ENCODE measurements at places on chromosomes 5 and 9. TPM values are rescaled to one million over a fixed set of nuclear protein-coding genes. Genes with fewer than 3 reads are reported as not detected.
A peak's percentile ranks its signal among the peaks of the same experiment; 100 is the strongest.

GRCh38 chr9:76092572-76092971 is 202.1 kb downstream of the PCSK5 start:
- no peak for DNase-seq
- no peaks in the 10 kb centered on the region for H3K36me3 ChIP-seq
- H3K4me3 ChIP-seq = no peak overlapping the region
- H3K27ac ChIP-seq = no peak overlapping the region
- peaks cover 1% of the 10 kb centered on the region for H3K4me1 ChIP-seq

DNA sequence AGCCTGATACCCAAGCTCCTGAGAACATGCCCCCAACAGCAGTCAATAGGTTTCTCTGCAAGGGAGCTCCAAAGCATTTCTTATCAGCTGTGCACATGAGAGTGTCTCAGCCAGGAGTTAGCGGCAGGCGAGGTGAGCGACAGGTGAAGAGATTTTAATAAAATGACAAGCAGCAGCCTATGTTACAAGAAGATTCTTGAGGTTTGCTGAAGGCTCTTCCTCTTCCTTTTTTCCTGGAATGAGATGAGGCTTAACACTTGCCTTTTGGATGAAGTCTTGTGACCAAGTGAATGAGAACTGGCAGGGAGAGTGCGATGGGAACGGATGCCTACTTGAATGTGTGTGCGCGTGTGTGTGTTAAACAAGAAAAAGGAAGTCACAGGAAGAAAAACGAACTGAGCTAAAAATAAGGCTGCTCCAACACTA is 76.1 kb downstream of the SHB start:
- H3K27me3 ChIP-seq = no peaks in the 10 kb centered on the region
- no peak for DNase-seq
- H3K36me3 ChIP-seq = peaks cover 2% of the 10 kb centered on the region
- no peak overlapping the region for H3K4me3 ChIP-seq
- no peak overlapping the region for H3K27ac ChIP-seq

IFNK gene
- not detected for total RNA-seq

GRCh38 chr5:36712706-36713105 is 106.3 kb downstream of the SLC1A3 start:
- H3K4me1 ChIP-seq = no peaks in the 10 kb centered on the region
- no peak overlapping the region for H3K27ac ChIP-seq

DNA sequence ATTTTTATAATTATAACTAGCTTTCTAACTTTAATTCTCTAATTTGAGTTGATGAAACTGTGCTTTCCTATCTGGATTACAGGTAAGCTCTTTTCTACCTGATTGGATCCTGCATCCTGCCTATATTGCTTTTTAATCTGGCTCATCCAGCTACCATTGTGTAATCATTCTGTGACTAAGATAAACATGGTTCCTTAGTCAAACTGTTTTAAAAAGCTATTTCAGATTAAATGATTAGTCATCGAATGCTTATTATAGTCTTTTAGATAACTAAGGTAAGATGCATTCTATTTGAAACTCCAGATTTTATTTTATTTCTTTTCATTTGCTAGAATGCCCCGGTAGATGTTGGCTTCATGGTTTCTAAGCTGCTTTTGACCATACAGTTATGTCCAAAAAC is 50.7 kb downstream of the ICE1 start:
- H3K27ac ChIP-seq = no peak overlapping the region
- no peaks in the 10 kb centered on the region for H3K4me1 ChIP-seq
- H3K36me3 ChIP-seq = peaks cover 26% of the 10 kb centered on the region
- no peak overlapping the region for H3K4me3 ChIP-seq

DNA sequence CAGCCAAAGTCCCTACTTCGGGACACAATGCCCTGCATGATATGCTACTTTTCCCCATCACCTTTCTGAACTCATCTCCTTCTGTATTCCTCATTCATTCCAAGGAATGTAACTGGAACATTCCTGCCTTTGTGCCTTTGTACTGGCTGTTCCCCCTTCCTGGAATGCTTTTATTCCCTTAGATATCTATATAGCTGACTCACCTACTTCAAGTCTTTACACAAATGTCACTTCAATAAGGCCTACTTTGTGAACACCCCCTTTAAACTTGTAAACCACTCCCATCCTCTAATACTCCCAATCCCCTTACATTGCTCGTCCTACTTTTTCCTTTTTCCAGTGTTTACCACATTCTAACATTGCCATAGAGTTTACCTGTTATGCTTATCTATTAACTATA is 2.4 kb downstream of the NOL6 start:
- no peak overlapping the region for H3K4me3 ChIP-seq
- H3K36me3 ChIP-seq = peaks cover 12% of the 10 kb centered on the region
- no peaks in the 10 kb centered on the region for H3K27me3 ChIP-seq

C5 gene
- 47.1 TPM for total RNA-seq

NMUR2 gene
- total RNA-seq = not detected

BTNL8 gene
- not detected for total RNA-seq

DNA sequence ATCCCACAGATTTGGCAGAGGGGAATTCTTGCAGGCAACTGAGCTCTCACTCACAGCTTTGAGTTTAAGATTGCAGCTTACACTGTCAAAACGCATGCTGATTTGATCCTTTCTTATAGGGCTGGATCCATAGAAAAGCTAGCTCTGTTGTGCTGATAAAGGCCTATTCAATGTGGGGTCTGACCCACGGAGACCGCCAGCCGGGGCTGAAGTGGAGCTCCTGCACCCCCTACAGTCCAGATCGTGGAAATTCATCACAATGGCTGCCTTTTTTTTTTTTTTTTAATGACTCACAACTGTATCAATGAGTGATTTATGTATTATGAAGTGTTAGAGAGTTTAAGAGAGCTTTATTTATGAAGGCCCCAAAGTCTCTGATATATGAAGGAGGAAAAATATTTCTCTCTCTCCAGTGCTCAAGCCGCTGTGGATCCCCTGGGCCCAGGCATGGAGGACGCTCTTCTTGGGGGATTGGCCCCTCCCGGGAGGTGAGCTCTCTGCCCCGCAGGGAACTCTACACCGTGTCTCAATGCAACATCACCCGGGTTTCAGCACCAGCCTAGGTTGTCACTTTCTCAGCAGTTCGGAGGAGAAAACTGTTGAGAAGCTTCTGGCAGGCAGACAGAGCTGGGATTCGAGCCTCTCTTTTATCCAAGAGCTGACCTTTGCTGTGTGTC is 700.2 kb downstream of the IRX1 start:
- peaks cover 57% of the 10 kb centered on the region for H3K27me3 ChIP-seq
- H3K4me1 ChIP-seq = no peaks in the 10 kb centered on the region
- no peak overlapping the region for H3K4me3 ChIP-seq
- no peaks in the 10 kb centered on the region for H3K36me3 ChIP-seq
- peak; percentile 50 for DNase-seq

- H3K36me3 ChIP-seq = peaks cover 33% of the 10 kb centered on the region
- H3K4me1 ChIP-seq = peaks cover 22% of the 10 kb centered on the region
- no peak overlapping the region for H3K27ac ChIP-seq
- no peak overlapping the region for H3K4me3 ChIP-seq
- no peak for DNase-seq
Measured at GRCh38 chr5:87393331-87393730, 19.4 kb downstream of the CCNH start.

RNF130 gene
- total RNA-seq = 73.8 TPM

AK3 gene
- total RNA-seq = 69.1 TPM

DNA sequence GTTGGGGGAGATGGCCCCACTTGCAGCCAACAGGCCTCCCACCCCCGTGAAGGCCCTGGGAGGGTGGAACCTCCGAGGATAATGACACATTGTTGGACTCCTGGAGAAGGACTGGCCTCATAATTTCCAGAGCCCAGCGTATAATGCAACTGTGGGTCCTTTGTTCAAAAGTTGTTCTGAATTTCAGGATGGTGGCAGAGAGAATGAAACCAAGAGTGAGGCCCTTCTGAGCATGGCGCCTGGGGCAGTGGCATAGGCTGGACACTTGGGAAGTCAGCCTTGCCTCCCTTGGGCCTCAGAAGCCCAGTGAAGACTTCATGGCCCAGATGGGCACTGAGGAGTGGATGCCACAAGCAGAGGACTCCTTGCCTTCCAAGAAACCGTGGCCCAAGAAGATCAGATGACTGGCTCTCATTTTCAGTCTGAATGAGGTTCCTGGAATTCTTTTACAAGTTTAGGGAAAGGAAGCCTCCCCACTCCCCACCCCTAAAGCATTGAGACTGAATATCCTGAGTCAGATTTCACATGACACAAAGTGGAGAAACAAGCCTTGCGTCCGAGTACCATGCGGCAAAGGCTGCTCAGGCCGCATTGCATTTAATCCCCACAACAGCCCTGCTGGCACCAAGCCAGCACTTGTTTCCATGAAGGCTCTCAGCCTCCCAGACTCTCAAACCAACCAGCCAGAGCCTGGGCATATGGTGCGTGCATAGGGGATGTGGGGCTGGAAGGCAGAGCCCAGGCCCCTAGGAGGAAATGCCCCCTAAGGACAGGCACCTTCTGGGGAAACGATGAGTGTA is 96.7 kb upstream of the SMIM23 start:
- H3K4me1 ChIP-seq = no peaks in the 10 kb centered on the region
- DNase-seq = no peak
- H3K36me3 ChIP-seq = no peaks in the 10 kb centered on the region
- no peak overlapping the region for H3K4me3 ChIP-seq

- H3K4me1 ChIP-seq = peaks cover 14% of the 10 kb centered on the region
- H3K36me3 ChIP-seq = peaks cover 32% of the 10 kb centered on the region
- peak overlapping the region; percentile 1 for H3K27ac ChIP-seq
- H3K4me3 ChIP-seq = no peak overlapping the region
- DNase-seq = no peak
- H3K27me3 ChIP-seq = no peaks in the 10 kb centered on the region
Measured at GRCh38 chr5:14438195-14438606, 143.4 kb upstream of the OTULINL start.

- H3K4me3 ChIP-seq = no peak overlapping the region
- H3K27me3 ChIP-seq = no peaks in the 10 kb centered on the region
- H3K27ac ChIP-seq = no peak overlapping the region
- no peaks in the 10 kb centered on the region for H3K4me1 ChIP-seq
- DNase-seq = no peak
- H3K36me3 ChIP-seq = no peaks in the 10 kb centered on the region
Measured at GRCh38 chr5:179135441-179136215, 75.5 kb downstream of the ZNF354C start.

DNA sequence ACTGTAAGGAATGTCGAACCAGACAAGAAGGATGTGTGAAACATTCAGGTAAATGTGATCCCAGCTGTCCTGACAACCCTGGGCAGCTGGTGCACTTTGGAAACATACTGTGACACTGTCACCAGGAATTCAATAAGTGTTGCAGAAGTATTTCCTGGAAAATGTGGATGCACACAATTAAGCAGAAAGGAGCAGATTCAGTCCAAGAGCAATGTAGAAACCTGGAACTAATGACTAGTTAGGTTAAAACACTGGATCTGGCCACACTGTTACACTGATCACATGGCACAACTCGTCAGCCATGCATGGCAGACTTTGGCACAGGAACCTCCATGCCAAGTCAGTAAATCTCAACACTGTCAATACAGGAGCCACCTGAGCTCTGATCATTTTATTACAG is 109.0 kb downstream of the FAM174A start:
- H3K4me1 ChIP-seq = no peaks in the 10 kb centered on the region
- no peak overlapping the region for H3K27ac ChIP-seq
- no peaks in the 10 kb centered on the region for H3K27me3 ChIP-seq
- H3K36me3 ChIP-seq = no peaks in the 10 kb centered on the region

GRCh38 chr5:162196351-162196750 is 128.8 kb downstream of the GABRG2 start:
- no peaks in the 10 kb centered on the region for H3K36me3 ChIP-seq
- no peaks in the 10 kb centered on the region for H3K4me1 ChIP-seq
- no peak for DNase-seq
- H3K27ac ChIP-seq = no peak overlapping the region
- no peaks in the 10 kb centered on the region for H3K27me3 ChIP-seq

FBP1 gene
- 6.0 TPM for total RNA-seq

DNA sequence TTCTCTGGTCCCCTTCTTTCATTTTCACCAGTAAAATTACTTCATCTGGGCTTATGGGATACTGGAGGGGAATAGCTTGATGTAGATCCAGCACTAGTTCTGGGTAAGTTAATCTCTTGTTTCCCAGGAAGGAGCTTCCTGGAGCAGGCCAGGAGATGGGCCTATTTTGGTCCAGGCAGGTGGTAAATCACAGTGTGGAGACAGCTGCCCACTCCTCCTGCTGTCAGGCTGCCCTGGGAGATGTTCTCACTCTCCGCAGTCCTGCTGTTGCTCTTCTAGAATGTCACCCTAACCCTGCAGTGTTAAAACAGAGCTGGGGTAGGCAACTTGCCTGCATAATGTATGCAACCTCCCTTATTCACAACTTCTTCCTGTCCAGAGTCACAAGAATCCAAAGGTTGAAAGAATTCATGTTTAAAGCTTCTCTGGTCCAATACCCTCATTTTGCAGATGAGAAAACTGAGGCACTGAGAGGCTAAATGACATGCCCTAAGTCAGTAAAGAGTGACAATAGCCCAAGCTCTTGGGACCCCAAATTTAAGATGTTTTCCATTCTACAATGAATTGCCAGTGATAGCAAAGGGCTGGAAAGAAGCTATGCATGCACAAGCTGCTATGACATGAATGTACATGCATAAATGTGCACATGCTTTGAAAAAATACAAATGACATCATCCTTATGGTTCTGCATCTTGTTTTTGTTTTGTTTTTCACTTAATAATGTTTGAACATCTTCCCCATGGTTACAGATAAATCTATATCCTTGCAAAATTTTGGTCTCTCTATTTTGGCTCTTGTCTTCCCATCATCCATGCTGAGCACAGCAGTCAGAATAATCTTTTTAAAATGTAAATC is 71.8 kb upstream of the ADRA1B start:
- H3K4me1 ChIP-seq = no peaks in the 10 kb centered on the region
- DNase-seq = no peak
- H3K27me3 ChIP-seq = peaks cover 11% of the 10 kb centered on the region

NIPAL4 gene
- total RNA-seq = not detected

GRCh38 chr9:19788614-19789271 is at the start of gene SLC24A2:
SLC24A2 (minus strand) TSS chr9:19789037.
- H3K27me3 ChIP-seq = peaks cover 78% of the 10 kb centered on the region
- H3K4me3 ChIP-seq = peak within 1 kb of the TSS; percentile 65
- peak; percentile 21 for DNase-seq
- no peak within 1 kb of the TSS for H3K27ac ChIP-seq
- H3K36me3 ChIP-seq = no peaks in the 10 kb centered on the region

- peaks cover 3% of the 10 kb centered on the region for H3K36me3 ChIP-seq
- no peak for DNase-seq
- no peak overlapping the region for H3K27ac ChIP-seq
- H3K4me3 ChIP-seq = no peak overlapping the region
- no peaks in the 10 kb centered on the region for H3K27me3 ChIP-seq
Measured at GRCh38 chr9:36045610-36046009, 8.9 kb downstream of the RECK start.

DNA sequence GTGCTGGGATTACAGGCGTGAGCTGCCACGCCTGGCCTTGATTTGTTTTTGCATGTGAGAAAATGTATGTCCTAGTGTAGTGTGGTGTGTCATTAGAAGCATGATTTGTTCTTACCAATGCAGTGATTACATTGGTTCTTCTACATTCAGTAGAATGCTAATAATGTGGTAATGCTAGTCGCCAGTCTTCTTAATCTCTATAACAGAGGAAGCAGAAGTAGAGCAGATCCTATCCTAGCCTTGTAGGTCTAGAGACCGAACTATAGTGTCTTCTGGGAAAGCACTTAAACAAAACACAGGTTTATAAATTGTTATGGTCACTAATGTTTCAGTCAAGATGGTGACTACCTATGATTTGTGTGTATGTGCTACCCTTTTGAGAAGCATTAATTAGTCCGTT is 197.5 kb upstream of the DMRT1 start:
- no peak for DNase-seq
- H3K36me3 ChIP-seq = no peaks in the 10 kb centered on the region
- no peak overlapping the region for H3K4me3 ChIP-seq
- peaks cover 7% of the 10 kb centered on the region for H3K4me1 ChIP-seq
- H3K27ac ChIP-seq = peak overlapping the region; percentile 49
- H3K27me3 ChIP-seq = no peaks in the 10 kb centered on the region

OTP gene
- total RNA-seq = not detected

- H3K4me3 ChIP-seq = no peak overlapping the region
- H3K27ac ChIP-seq = no peak overlapping the region
- peaks cover 1% of the 10 kb centered on the region for H3K4me1 ChIP-seq
- peaks cover 58% of the 10 kb centered on the region for H3K27me3 ChIP-seq
Measured at GRCh38 chr5:2205596-2206226, 323.0 kb upstream of the IRX4 start.
